Fibroblast of the aortic adventitia (primary cell): ENCODE measurements at places on chromosomes 16 and 17. TPM values are rescaled to one million over a fixed set of nuclear protein-coding genes. Genes with fewer than 3 reads are reported as not detected.

Gene KCNJ2
- 1.4 and 12.7 TPM in 2 replicates for total RNA-seq

GRCh38 chr16:84460406-84461028 is 43.9 kb downstream of the MEAK7 start:
- DNase-seq, result no peak

Gene EFNB3
- total RNA-seq, result 0.90 and 3.9 TPM in 2 replicates

DNA sequence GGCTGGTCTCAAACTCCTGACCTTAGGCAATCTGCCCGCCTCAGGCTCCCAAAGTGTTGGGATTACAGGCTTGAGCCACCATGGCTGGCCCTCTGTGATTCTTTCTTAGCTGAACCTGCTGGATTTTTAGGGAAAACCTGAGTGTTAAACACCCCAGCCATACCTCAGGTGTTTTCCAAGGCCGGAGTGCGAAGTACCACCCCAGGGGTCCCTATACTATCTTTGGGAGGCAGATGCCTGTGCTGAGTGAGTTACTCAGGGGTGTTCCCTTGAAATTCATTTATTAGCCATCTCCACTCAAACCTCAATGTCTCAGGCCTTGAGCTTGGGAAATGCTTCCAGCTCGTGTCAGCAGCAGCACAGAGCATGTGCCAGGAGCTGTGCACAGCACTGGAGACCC is 432.7 kb downstream of the SLC39A11 start:
- DNase-seq, result no peak

- no peak for DNase-seq
These were observed 956.1 kb upstream of the GOT2 start for GRCh38 chr16:59690216-59690615.

- DNase-seq, result no peak
These were observed 3.1 kb downstream of the ATF7IP2 start for GRCh38 chr16:10388988-10389387.

GRCh38 chr17:13755851-13756250 is 154.1 kb upstream of the HS3ST3A1 start:
- no peak for DNase-seq

DNA sequence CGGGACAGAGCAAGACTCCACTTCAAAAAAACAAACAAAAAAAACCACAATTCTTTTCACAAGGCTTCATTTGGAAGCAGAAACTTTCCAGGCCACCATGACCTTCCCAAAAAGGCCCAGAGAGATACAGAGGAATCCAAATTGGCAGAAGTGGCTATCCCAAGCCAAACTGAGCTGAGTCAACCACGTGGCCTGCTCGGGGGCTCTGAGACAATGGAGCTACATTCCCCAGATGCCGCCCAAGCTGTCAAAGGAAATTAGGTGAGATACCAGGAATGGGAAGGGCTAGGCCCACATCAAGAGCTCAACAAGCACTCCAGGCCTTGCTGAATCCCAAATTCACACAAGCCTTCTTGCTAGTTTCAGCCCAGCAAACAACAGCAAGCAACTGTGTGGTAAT is 5.7 kb upstream of the EXOSC6 start:
- DNase-seq, result peak; percentile 92

DNA sequence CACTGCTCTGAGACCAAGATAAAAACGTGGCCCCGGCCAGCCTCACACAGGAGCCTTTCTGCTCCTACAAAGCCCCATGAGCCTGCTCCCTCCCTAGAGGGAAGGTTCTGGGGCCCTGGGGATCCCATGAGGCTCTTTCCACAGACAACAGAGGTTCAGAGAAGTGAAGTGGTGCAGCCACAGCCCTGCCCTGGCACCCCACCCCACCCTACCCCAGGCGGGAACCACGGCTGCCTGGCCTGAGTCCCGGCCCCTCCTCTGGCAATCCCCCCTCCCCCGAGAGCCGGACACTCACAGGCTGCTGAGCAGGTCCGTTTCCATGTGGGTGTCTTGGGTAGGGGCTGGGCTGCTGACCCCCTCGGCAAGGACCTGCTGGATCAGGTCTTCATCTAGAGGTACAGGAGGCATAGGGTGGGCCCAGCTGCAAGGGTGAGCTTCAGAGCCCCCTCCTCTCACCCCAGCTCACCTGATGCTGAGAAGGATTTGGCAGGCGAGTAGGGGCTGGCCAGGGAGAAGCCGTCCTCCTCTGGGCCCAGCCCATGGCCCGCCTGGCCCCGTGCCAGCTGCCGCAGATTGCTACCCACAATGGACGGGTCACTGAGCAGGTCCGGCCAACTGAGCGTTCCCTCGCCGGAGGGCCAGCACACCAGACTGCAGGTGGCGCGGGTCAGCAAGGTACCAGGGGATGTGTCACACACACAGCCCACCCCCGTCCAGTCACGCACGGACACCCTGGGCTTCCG is 38.7 kb downstream of the PKD1 start:
- no peak for DNase-seq

- DNase-seq, result peak; percentile 27
These were observed 200.0 kb upstream of the CDH5 start for GRCh38 chr16:66166490-66166889.

DNA sequence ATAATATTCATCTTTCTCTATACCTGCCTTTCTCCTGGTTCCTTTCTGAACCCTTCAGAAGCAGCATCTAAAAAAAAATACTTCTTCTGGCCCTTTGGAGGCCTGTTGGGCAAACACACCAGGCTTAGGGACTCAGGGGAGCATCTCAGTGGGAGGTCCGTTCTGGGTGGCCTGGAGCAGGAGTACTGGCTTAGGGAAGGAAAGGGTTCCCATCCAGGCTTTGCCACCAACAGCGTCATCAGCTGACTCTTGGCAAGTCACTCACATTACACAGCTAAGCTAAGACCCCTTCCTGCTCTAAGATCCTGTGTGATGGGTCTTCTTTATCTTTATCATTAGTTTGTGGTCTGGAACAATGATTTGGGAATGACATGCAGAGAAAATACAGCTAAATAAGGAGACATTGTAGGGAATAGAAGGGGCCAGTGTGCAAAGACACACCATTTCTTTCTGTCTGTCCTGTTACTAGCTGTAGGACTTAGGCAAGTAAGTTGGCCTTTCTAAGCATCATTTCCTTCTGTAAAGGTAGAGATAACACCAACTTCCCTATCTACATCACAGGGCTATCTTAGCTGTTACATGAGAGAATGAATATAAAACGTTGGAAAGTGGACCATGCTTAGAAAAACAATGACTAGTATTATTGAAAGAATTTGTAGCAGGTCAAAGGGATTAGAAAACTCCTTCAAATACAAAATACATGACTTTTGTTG is 9.9 kb downstream of the PCTP start:
- peak; percentile 42 for DNase-seq

DNA sequence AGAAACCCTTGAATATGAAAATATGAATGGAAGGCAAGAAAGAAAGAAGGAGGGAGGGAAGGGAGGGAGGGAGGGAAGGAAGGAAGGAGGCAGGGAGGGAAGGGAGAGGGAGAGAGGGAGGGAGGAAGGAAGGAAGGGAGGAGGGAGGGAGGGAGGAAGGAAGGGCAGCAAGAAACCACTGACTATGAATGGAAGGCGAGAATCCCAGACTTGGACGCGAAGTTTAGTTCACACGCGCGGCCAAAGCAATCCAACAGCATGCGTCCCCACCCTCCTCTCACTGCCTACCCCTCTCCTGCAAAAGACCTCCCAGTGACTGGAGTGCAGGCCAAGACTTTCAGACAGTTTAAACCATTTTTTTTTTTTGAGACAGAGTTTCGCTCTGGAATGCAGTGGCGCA is 7.9 kb upstream of the SMARCD2 start:
- DNase-seq, result peak; percentile 32

- DNase-seq, result no peak
These were observed 149.4 kb upstream of the HS3ST3A1 start for GRCh38 chr17:13750816-13751793.

DNA sequence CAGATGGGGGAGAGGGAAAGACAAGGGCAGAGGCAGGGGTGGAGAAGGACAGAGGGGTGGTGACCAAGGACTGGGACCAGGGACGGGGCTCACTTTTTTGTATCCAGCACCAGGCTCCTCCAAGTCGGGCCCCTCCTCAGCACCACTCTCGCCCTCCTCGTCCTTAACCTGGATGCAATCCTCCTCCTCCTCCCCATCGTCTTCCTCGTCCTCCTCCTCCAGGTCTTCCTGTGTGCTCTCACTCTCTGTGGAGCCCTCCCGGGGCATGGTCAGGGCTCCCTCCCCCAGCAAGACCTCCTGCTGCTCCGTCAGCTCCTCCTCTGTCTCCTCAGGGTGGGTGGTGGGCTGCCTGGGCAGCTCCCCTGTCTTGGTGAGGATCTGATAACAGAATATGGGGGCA is 16.8 kb downstream of the G6PC3 start:
- no peak for DNase-seq

- DNase-seq, result no peak
These were observed 16.9 kb downstream of the TRIM25 start for GRCh38 chr17:56896968-56897359.

GRCh38 chr16:3677994-3678393 is 23.5 kb downstream of the DNASE1 start:
- DNase-seq, result no peak

Gene DPEP1
- total RNA-seq, result not detected in 2 replicates

DNA sequence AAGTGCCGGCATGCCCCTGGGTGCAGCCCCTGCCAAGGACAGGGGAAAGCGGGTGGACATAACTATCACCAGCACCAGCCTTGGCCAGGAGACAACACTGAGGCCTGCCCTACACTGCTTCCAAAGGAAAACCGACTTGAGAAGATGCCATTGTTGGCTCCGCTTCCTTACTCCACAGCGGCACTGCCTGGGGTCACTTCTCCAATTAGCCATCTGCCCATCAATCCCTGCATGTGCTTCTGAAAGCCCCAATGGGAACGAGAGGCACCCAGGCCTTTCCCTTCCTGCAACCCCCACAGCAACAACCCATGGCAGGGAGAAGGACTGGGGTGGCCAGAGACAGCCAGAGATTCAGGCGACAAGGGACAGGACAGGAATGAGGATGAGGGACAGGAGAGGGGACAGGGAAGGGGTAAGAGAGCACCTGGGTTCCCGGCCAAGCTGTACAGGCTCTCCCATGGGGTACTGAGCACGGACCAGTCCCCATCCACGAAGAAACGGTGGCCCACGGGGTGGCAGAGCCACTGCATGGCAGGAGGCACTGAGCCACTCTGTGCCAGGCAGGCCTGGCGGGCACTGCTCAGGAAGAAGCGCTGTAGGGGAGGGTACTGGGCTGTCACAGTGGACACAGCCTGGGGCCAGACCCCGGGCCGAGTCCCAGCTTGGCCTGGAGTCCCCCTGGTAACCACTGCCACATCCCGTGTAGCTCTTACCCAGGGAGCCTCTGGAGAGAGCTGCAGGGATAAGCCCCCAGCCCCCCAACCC is 21.2 kb downstream of the SREBF1 start:
- DNase-seq, result no peak

Gene PEX12
- 6.1 and 8.8 TPM in 2 replicates for total RNA-seq

DNA sequence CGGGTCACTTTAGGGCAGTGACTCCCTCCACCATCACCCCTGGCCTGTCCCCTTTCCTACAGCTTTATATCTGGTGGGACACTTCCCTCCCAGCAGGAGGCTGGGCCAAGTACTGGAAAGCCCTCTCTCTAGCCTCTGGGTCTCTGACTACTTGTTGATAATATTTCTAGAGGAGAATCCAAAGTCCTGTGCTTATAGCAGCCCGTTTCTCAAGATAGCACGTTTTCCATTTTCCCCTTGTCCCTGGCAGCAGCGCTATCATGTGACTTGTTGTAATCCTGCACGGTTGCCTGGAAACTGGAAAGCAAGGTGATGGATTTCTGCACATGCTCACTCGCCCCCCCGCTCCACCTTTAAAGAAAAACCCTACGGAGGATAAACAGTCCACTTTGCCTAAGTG is 3.3 kb upstream of the AXIN2 start:
- peak; percentile 56 for DNase-seq

DNA sequence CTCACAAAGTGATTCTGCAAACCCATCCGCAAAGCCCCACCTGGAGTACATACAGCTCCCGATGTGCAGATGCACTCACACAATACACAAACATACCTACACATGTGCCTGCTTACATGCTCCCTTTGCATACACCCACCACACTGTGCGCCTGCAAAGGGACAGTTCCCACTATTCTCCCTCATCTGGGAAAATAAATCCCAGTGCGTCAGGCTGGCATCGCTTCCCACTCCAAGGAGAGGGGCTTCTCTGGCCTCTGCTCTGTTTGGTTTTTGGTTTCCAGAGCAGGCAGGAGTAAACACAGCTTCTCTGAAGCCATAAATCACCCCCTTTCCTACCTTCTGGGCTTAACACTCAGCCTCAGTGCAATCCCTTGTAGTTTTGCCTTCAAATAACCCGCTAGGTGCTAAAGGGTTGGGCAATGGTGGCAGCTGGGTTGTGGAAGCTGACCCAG is 14.7 kb downstream of the HOXB4 start:
- DNase-seq, result peak; percentile 28
